ENCODE measurements at places on chromosomes 1 and 21.

- no peak for DNase-seq
These were observed 1.9 kb downstream of the NLRP3 start for GRCh38 chr1:247417831-247418230.

GRCh38 chr1:113394863-113395259 is 4.5 kb downstream of the MAGI3 start:
- no peak for DNase-seq

DNA sequence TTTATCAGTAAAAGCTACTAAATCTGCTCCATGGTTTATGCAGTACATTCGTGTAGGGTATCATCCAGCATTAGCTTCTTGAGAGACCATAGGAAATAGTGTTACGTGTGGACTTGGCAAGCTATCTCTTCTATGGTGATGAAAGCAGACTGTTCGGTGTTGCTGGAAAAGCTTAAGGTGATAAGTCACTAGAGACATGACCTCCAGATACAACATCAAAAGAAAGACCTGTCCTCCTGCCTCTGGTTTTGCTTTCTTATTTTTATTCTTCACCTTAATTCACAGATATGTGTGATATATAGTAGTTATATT is 53.5 kb upstream of the S1PR1 start:
- no peak for DNase-seq

DNA sequence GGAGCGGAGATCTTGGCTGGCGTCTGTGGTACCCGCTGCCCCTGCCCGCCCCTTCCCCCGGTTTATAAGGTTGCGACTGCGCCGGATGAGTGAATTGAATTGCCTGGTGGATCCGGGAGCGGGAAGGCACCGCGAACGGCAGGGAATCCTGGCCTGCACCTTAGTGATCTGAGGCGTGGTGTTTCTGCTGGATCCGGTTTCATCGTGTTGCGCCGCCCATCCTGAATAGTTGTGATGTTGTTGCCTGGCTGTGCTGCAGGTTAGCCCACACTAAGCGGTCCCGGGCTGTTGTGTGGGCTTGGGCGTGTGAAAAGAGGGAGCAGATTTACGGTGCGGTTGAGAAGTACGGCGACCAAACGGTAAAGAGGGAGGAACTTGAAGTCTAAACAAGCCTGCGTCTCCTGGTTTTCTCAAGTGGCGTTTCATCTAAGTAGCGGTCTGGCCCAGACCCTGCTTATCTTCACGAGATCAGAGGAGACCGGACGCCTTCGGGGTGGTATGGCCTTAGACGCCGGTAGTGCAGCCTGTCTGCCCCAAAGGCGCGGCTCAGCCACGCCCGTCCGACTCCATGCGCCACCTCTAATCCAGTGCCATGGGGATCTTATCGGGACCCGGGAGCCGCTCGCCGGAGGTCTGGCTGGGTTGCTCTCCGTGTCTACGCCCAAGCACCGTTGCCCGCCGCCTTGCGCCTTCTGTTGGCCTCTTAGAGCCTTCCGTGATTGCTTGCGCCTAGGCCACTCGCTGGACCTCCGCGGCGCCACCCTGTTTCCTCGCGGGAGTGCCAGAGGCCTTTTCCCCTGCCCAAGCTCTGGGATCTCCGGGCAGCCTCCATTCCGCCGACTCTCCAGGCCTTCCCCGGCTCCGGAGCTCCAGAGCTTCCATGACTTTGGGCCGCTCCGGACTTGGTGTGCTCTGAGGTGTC is 87.5 kb upstream of the RHOU start:
- DNase-seq = no peak

GRCh38 chr1:162386292-162387225 is 5.0 kb downstream of the C1orf226 start:
- DNase-seq = no peak

DNA sequence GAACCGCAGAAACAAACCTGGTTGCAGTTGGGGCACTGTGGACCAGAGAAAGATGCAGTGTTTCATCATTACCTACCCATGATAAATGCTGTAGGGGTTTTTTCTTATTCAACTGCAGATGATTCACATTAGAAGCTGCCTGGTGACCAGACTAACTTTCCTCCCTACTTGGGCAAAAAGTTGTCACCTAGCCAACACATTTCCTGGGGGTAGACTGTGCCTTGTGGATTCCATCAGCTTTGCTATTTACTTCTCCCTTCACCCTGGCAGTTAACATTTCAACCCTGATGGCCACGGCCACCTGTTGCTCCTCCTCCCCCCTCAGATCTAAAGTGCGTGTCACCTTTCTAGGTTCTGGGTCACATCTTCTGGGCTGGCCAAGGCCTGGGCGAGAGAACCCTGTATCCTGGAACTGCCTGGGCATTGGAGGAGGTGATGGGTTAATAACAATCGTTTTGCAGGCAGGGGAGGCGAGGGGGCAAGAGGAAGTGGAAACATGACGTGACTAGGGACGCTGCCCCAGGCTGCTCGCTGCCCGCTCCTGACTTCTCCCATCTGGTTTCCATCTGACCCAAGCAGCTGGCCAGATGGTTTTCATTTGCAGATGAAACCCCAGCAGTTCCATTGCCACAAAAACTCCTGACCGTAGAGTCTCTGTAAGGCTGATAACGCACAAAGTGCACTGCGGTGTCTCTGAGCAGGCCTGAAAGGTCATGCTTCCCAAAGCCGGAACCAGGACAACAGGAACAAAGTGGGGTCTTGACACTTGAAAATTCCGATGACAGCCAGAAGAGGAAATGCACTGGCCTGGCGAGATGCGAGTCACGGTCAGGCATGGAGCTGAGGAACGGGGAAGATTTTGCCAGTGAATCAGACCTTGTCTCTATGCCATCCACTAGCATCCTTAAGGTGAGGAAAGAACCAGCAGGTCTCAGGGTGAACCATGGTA is 36.6 kb downstream of the CAPZB start:
- no peak for DNase-seq

DNA sequence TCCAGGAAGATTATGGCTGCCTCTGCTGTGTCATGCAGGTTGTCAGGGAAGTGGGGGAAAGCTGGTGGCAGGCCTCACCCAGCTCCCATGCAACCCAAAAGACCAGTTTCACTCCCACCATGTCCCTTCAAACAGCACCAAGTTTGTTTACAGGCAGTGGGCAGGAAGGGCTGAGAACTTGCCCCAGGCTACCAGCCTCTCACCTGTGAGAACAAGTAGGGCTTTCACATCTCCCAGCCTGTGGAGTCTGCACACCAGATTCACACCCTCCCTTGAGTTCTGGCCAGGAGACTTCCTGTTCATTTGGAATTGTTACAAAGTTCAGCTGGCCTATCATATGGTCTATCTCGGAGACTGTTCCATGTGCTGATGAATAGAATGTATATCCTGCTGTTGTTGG is 27.8 kb downstream of the RPAP2 start:
- DNase-seq = no peak

DNA sequence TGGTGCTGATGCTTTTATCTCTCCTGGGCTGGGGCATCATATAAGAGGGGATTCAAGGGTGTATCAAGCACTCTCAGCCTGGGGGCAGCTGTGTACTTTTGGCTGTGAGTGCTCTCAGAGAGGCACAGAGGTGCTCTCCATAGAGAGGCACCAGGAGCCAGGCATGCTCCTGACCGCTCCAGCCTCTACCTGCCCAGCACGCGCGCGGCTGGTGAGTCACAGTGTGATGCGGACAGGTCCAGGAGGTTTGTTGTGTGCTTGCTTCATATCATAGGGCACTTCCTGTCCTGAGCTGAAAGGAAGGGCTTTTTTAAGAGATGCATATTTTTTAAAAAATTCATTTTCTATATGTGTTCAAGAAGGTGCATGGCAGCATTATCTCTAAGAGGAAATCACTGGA is 93.6 kb upstream of the BCAR3 start:
- DNase-seq = no peak

- no peak for DNase-seq
These were observed 6.7 kb upstream of the PADI6 start for GRCh38 chr1:17365293-17365692.

- DNase-seq = no peak
These were observed 162.4 kb upstream of the POU3F1 start for GRCh38 chr1:38208716-38209632.

DNA sequence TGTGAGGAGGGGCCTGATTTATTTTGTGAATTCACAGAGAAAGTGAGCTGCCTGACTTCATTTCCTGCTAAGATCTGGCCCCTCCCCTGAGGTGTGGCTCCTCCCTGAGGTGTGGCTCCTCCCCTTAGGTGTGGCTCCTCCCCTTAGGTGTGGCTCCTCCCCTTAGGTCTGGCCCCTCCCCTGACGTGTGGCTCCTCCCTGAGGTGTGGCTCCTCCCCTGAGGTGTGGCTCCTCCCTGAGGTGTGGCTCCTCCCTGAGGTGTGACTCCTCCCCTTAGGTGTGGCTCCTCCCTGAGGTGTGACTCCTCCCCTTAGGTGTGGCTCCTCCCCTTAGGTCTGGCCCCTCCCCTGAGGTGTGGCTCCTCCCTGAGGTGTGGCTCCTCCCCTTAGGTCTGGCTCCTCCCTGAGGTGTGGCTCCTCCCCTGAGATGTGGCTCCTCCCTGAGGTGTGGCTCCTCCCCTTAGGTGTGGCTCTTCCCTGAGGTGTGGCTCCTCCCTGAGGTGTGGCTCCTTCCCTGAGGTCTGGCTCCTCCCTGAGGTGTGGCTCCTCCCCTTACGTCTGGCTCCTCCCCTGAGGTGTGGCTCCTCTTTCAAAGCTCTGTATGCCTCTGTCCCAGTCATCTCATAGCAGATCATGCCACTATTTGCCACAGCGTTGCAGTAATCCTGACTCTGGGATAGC is 26.9 kb upstream of the LRRC3 start:
- DNase-seq = no peak

GRCh38 chr1:14681182-14681581 is 82.7 kb downstream of the KAZN start:
- no peak for DNase-seq

- DNase-seq = no peak
These were observed 81.2 kb downstream of the TGFB2 start for GRCh38 chr1:218426343-218426657.

- DNase-seq = no peak
These were observed 5.5 kb downstream of the IL24 start for GRCh38 chr1:206902702-206903101.

DNA sequence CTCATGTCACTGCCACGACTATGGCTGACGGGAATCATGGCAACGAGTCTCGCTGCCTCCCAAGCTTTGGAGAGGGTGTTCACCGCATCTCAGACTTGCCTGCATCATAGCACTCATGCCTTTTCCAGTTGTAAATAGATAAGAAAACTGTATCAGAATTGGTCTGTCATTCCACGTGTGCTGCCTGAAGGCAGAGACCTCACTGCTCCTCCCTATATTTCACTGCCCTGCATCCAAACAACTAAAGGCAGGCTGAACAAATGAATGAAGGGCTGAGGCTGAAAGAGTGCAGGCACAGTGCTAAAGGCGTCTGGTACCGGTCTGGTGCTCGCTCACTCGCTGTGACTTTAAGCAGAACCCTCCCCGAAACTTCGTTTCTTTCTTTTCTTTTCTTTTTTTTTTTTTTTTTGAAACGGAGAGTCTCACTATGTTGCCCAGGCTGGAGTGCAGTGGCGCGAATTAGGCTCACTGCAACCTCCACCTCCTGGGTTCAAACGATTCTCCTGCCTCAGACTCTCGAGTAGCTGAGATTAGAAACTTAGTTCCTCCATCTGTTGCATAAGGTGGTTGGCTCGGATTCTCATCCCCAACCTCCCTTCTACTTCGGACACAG is 542 bp downstream of the EIF2B3 start:
- no peak for DNase-seq

DNA sequence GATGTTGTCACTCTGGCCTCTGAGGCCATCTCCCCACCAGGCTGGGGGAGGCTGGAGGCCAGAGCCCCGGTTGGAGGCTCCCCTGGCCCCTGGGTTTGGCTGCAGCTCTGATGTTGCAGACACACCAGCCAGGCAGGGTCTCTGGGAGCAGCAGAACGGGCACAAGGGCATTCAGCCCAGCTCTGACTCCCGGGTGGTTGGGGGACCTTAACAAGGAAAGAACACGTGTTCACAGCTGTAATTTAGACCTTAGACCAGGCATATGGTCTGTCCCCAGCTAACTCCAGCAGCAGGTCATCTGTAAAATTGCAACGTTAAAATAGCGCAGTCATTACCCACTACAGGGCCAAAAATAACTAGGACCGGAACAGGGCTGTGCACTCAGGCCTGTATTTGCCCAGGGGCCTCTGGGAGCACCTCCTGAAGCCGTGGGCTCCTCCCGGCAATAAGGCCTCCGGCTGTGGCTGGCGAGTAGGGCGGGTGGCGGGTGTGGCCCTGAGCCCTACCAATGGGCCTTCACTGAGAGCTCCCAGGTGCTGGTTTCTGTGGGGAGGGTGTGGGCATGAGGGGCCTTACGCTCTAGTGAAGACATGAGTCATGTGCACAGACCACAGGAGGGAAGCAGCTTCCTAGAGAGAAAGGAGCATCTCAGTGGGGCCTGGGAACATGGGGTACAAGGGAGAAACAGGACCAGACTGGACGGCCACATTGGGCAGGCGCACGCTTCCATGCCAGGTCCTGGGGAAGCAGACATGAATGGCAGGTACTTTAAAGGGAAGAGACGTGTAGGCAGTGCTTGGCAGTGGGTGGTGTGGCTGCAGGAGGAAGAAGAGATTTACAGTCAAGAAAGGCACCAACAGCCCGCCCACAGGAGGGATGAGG is 6.1 kb downstream of the LDLRAP1 start:
- peak; percentile 54 for DNase-seq

- no peak for DNase-seq
These were observed 146.9 kb downstream of the RWDD3 start for GRCh38 chr1:95380909-95381308.

DNA sequence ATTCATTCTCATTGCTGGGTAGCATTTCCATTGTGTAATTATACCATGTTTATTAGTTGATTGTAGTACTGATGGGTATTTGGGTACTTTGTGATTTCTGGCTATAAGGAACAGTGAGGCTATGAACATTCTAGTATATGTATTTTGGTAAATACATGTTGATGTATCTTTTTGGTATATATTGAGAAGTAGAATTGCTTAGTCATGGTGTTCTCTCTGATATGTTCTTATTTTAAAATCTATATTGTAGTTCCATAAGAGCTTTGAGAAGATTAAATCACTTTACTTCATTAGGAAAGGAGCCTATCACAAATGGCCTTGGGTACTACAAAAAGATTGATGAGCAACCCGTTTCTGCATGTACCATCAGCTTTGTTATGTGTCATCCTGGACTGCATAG is 13.4 kb downstream of the MIXL1 start:
- DNase-seq = no peak

GRCh38 chr1:212688341-212689047 is 11.1 kb downstream of the BATF3 start:
- DNase-seq = no peak

DNA sequence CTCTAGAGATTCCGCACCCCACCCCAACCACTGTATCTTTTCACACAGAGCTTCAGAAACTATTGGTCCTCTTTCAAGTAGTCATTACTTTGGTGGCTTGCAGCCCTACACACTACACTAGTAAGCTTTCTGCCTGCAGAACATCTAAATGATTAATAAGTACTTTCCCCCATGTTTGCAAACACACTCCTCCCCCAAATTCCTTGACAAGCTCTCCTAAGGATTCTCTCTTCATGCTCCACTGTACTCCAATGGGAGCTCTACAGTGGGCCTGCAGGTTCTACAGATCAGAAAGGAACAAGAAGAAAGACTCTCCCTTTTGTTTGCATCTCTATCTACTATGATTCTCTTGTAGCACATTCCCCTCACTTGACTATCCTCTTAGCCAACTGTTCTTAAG is 16.3 kb upstream of the NUF2 start:
- DNase-seq = no peak

- no peak for DNase-seq
These were observed 21.5 kb downstream of the NDUFS5 start for GRCh38 chr1:39047374-39048229.

GRCh38 chr1:192474080-192474683 is 101.4 kb upstream of the RGS1 start:
- no peak for DNase-seq

GRCh38 chr1:111802110-111802509 is 46.4 kb downstream of the DDX20 start:
- DNase-seq = no peak

Measured in stimulated activated CD4-positive, alpha-beta T cell treated with anti-CD3 and anti-CD28 coated beads, Interleukin-1b, Interleukin-23, amount 100 ng/mL, for 1 hour (primary cell).